ENCODE measurements at places on chromosomes 4 and X. TPM values are rescaled to one million over a fixed set of nuclear protein-coding genes. Genes with fewer than 3 reads are reported as not detected.

The ADH7 gene
- not detected for total RNA-seq

The ADGRL3 gene
- total RNA-seq: 4.5 TPM

The GAR1 gene
- total RNA-seq: 5.9 TPM

The GC gene
- not detected for total RNA-seq

The PRRG1 gene
- 42.5 TPM for total RNA-seq

The SMS gene
- 111 TPM for total RNA-seq

The PWWP3B gene
- not detected for total RNA-seq

The RPS6KA6 gene
- 0.94 TPM for total RNA-seq

The APOOL gene
- 3.1 TPM for total RNA-seq

The SHROOM4 gene
- total RNA-seq: 30.6 TPM

The GAGE12F gene
- not detected for total RNA-seq

The TCEAL9 gene
- total RNA-seq: 61.4 TPM

The MED14 gene
- 11.5 TPM for total RNA-seq

The NPNT gene
- 0.32 TPM for total RNA-seq

The SPRY1 gene
- total RNA-seq: 47.9 TPM

The FANCB gene
- 5.1 TPM for total RNA-seq

The ELF4 gene
- 21.6 TPM for total RNA-seq

The NEIL3 gene
- 3.8 TPM for total RNA-seq

The CITED1 gene
- 0.16 TPM for total RNA-seq

The DBET gene
- not detected for total RNA-seq

The CCDC158 gene
- total RNA-seq: not detected

The SPACA5 gene
- not detected for total RNA-seq

The CFAP47 gene
- total RNA-seq: not detected

The PABPC1L2A gene
- total RNA-seq: not detected

The ARR3 gene
- not detected for total RNA-seq

The AVPR2 gene
- total RNA-seq: 1.4 TPM

The UGT2A1 gene
- total RNA-seq: not detected

The GABRG1 gene
- total RNA-seq: not detected

The BMX gene
- 58.3 TPM for total RNA-seq

The NFKB1 gene
- total RNA-seq: 87.7 TPM

The HSD17B13 gene
- 0.13 TPM for total RNA-seq

The TMEM35A gene
- 0.16 TPM for total RNA-seq

The SLC9B1 gene
- total RNA-seq: 0.19 TPM

The CSAG2 gene
- not detected for total RNA-seq

The KLHL2 gene
- total RNA-seq: 34.7 TPM

The MAGEC3 gene
- total RNA-seq: not detected

The ATP1B4 gene
- not detected for total RNA-seq

The MAGEA3 gene
- not detected for total RNA-seq

The TCEANC gene
- total RNA-seq: 2.1 TPM

The HAND2 gene
- not detected for total RNA-seq

The MTCP1 gene
- total RNA-seq: 16.2 TPM

The GNL3L gene
- total RNA-seq: 38.5 TPM

The AR gene
- total RNA-seq: 0.49 TPM

The COQ2 gene
- 15.5 TPM for total RNA-seq

The ADH1B gene
- total RNA-seq: 0.32 TPM

The ADH1C gene
- not detected for total RNA-seq

The C4orf51 gene
- total RNA-seq: not detected

The GK gene
- total RNA-seq: 2.3 TPM

The ARMCX6 gene
- total RNA-seq: 42.2 TPM

The ASIC5 gene
- total RNA-seq: not detected

The MAP7D2 gene
- total RNA-seq: 0.19 TPM

The BEX5 gene
- total RNA-seq: not detected

The TREX2 gene
- 2.1 TPM for total RNA-seq

All from bladder microvascular endothelial cell (primary cell).